ENCODE measurements at places on chromosomes 3 and 15.
A peak's percentile ranks its signal among the peaks of the same experiment; 100 is the strongest.

DNA sequence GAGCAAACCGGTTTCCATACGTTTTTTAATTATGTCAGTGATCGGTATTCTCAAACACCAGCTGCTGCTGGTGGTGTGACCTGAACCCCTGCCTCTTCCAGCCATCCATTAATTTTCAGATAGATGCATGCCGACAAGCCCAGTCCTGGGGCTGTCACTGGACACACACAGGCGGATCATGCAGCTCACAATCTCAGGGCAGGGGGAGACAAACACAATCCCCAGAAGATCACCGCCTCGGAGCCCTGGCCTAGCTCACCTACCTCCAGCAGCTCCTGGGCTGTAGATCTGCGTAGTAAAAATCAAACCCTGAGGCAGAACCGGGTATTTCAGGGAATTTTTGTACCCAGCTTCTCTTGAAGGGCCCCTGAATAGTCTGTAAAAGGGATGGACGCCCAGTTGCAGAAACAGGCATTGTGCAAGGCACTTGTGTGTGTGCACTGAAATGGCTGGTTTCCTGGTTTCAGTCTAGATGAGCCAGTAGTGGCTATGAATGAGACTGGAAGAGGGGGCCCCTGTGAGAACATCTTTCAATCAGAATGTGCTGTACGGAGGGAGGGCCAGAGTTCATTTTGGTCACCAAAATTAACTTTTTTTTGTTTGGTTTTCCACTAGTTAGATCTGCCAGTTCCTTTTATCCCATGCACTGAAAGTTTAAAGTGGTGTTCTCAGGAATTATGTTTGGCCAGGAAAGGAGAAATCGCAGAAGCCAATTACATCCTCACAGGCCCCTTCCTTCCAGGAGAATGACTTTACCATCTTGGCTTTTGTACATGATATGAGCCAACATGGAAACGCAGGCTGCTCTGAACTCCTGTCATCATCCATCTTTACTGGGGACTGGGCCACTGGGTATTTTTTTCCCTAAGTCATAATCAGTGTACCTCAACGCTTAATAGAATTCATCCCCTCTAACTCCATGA, 55.0 kb upstream of the RPL32 start:
- no peak for DNase-seq

- peak; percentile 65 for DNase-seq
Measured at GRCh38 chr3:115146418-115147328, at the start of gene ZBTB20. Gene ZBTB20, minus strand, starts transcription at chr3:115147288.

- DNase-seq, result no peak
Measured at GRCh38 chr3:165983284-165983683, 146.1 kb upstream of the BCHE start.

DNA sequence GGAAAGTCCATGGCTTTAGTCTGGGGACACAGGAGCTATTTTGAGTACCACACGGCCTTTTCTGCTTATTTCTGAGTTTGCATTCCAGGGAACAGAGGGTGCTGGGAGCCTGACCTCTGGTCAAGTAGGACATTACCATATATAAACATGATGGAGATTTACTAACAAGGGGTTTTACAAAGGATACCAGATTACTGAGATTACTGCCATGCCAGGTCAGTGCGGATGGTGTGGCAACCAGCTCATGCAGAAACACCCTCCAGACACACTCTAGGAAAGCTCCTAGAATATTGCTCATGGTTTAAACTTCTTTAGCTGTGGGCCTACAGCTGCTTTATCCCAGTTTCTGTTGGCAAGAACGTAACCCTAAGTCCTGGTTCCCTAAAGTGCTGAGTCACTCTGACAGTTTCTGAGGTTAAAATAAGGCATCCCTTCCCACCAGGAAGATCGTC, 54.3 kb upstream of the AGTR1 start:
- DNase-seq, result no peak

DNA sequence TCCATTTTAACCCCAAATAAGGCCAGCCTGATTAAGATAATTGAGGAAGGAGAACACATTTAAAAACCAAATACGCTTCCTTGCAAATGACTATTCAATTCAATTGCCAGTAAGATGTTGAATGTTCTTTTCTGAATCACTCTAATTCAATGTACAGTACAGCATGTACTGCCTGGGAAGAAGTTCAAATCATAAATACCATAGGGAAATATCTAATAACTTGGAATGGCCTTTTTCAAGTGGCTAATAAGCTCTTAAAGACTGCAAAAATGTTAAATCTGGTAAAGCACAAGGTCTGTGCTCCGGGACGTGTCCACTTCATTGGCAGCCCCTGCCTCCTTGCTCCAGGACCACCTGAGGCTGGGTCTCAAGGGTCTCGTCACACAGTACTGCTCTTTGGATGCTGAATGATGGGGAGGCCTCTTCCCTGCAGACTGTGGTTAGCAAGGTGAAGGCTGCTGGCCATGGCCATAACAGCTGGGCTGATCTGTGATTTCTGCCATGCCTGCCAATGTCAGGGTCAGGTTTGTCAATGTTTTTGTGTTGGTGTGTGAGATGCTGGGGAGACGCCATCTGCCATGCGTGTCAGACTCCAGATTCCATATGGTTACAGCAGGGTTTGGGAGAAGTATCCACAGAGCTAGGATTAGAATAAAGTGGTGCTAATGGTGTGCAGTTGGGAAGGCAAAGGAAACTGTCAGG, 300.5 kb downstream of the ADAMTS17 start:
- DNase-seq, result no peak

- no peak for DNase-seq
Measured at GRCh38 chr3:192382861-192383260, 344.5 kb downstream of the FGF12 start.

- DNase-seq, result peak; percentile 23
Measured at GRCh38 chr3:143855183-143855582, 6.9 kb upstream of the SLC9A9 start.

DNA sequence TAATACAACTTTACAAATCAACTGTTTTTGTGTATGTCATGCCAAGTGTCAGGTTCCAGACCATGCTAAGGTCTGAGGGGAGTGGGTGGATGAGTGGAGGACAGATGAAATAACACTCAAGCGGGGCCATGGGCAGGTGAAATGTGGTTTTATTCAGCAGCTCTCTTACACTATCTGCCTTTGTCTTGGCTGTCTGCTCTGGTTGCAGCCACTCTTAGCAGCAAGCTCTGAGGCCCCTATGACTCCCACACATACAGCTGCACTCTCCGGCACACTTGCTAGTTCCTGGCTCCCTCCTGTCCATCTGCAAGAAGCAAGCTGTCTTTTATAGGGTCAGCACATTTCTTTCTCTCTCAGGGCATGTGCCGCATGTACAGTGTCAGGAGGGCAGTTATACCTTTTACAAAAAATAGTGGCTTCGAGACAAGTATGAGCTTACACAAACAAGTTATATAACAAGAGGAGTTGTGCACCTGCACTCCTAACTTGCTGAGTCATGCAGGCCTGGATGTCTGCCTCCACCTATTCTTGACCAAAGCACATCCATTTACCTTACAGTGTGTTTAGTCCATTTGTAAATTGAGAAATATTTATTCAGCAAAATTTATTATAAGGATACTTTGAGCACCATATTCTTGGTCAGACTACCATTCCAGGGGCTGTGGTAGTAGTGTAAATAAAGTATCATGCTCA, 683.7 kb upstream of the CBLB start:
- DNase-seq, result no peak

DNA sequence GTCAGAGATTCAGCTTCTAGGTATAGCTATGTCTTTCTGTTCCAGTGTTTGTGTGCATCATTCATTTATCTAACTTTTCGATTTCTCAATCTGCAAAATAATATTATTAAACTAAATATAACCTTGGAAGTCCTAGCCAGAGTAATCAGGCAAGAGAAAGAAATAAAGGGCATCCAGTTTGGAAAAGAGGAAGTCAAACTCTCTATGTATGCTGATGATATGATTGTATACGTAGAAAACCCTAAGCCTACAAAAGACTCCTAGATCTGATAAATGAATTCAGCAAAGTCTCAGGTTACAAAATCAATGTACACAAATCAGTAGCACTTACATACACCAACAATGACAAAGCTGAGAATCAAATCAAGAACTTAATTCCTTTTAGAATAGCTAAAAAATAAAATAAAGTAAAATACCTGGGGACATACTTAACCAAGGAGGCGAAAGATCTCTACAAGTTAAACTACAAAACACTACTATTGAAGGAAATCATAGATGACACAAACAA, 718.2 kb downstream of the NTRK3 start:
- DNase-seq, result no peak

- no peak for DNase-seq
Measured at GRCh38 chr3:171200750-171201088, 174.2 kb upstream of the SLC2A2 start.

- no peak for DNase-seq
Measured at GRCh38 chr3:55691141-55691540, 204.0 kb upstream of the WNT5A start.

DNA sequence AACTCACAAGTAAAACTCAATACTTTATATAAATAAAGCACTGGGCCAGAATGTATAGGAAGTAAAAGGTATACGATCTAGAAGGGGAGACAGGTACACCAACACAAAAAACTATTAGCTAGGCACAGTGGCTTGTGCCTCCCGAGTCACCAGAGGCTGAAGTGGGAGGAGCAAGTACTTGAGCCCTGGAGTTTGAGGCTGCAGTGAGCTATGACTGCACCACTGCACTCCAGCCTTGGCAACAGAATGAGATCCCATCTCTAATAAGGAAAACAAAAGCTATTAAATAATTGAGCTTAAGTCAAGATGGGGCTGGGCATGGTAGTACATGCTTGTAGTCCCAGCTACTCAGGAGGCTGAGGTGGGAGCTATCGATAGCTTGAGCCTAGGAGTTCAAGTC, 17.0 kb downstream of the PIK3CB start:
- no peak for DNase-seq

DNA sequence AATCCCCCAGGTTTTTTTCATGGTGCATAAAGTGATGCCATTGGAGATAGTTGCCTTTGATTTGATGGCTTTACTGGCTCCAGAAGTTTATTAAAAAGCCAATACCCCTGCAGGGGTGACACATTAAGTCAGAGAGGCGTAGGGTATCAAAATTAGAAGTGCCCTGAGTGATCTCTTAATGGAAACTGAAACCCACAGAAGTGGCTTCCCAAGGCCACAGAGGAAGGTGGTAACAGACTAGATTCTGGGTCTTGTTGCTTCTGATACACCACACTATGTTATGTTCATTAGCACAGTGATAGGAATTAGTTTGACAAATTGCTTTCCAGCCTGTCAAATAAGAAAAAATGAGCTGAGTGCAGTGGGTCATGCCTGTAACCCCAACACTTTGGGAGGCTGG, 112.3 kb downstream of the IQCH start:
- no peak for DNase-seq

GRCh38 chr3:127407026-127407939, 119.4 kb upstream of the PRR20G start:
- no peak for DNase-seq

DNA sequence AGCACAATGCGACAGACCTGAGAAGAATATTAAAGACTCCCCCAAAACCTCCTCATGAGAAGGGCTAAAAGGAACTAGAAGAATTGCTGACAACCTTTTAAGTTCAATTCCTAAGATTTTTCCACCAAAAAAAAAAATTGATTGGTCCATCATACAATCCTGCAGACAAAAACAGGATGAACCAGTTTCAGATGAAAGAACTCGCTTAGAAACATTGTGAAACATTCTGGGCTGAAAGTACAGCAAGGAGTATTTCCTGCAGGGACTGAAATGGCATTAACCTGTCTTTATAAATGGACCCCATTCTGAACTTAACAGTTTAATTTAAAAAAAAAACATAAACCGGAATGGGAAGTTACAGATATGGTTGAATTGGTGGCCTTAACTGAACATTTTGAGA, 96.0 kb upstream of the FAM174B start:
- DNase-seq, result no peak

DNA sequence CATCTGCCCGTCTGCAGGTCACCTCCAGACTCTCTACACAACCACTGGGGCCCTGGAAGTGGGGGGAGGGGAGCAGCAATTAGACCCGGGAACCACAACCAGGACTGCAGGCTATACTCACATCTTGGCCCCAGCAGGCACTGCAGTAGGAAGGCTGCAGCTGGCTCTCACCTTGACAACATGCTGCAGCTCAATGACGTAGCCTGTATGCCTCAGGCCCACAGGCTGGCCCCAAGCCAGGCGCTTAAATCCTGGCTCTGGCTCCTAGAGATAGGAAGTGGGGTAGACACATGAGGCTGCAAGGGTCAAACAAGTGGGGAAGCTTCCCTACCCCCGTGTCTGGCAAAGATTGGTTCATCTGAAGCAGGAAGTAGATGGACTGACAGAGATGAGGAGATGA, 4.6 kb upstream of the QRICH1 start:
- DNase-seq, result no peak

DNA sequence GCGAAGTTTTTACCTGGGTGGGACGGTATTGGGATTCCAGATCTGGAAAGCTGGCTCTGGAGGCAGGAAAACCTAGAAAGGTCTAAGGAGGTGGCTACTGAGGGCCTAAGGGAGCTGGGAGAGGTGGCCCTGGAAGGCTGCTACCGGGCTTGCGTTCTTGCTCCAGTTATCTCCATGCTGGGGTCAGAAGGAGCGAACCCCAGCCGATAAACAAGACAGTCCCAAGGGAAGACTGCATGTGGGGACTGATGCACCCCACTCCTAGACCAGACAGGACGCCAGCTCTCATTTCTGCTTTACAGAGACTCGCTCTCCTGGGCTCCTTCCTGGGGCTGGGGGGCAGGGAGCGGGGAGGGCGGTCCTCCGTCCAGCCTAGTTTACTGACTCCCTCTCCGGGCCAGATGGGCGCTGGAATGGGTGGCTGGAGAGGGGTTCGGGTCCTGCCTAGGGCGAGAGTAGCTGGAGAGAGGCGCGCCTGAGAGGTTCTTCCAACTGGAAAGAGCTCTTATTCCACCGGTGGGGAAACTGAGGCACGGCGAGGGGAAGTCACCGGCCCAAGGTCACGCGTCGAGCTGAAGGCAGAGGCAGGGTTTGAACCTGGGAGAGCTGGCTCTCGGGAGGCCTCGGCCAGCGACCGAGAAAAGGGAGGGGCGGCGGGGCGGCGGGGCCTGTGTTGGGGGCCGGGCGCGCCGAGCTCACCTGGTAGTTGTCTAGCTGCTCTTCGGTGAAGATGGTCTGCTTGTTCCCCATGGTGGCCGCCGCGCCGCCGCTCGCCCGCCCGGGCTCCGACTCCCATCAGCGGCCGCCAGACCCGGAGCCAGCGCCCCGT, 565 bp downstream of the CIB2 start:
- DNase-seq, result no peak

GRCh38 chr3:39272191-39272590, 7.6 kb downstream of the CX3CR1 start:
- DNase-seq, result no peak

GRCh38 chr15:55741833-55742497, 987 bp downstream of the PRTG start:
- DNase-seq, result no peak

- DNase-seq, result peak; percentile 52
Measured at GRCh38 chr15:85723960-85724945, 70.5 kb downstream of the KLHL25 start.

- no peak for DNase-seq
Measured at GRCh38 chr3:97009427-97010019, 195.1 kb downstream of the EPHA6 start.

DNA sequence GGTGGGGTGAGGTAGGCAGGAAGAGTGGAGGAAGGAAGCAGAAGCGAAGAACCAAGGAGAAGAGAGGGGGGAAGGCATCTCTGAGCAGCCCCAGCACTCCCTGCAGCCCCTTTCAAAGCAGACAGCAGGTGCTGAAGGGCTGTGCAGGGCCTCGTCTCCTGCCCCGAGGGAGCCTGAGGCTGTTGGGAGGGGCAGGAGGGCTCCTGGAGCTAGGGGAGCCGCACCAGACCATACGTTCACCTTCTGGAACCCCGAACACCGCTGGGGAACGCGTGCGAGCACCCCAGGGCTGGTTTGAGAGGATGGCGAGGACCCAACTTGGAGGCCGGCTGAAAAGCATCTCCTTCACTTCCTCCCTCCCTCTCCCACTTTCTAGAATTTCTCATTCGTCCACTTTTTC, 259.8 kb downstream of the FAM43A start:
- no peak for DNase-seq

Data from CD4-positive, alpha-beta T cell treated with Interleukin-15 for 4 hours (primary cell).